ENCODE measurements at places on chromosomes 4 and X.

DNA sequence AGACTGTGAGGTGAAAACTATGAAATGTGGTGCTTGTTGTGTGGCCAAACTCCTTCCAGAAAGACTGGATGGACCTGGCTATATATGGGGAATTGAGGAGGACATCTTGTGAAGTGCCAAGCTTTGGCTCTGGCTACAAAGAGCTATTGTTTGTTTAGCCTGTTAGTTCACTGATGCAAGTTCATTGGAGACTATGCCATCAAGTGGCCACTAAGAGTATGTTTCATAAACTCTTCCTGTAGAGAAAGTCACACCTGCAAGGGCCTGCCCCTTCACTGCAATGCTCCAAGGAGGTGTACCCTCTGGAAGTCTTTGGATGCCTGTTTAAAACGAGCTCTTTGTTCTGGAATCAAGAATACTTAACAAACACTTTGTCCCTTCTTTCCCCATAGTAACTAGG, 382.0 kb downstream of the GABRG1 start:
- DNase-seq = no peak

DNA sequence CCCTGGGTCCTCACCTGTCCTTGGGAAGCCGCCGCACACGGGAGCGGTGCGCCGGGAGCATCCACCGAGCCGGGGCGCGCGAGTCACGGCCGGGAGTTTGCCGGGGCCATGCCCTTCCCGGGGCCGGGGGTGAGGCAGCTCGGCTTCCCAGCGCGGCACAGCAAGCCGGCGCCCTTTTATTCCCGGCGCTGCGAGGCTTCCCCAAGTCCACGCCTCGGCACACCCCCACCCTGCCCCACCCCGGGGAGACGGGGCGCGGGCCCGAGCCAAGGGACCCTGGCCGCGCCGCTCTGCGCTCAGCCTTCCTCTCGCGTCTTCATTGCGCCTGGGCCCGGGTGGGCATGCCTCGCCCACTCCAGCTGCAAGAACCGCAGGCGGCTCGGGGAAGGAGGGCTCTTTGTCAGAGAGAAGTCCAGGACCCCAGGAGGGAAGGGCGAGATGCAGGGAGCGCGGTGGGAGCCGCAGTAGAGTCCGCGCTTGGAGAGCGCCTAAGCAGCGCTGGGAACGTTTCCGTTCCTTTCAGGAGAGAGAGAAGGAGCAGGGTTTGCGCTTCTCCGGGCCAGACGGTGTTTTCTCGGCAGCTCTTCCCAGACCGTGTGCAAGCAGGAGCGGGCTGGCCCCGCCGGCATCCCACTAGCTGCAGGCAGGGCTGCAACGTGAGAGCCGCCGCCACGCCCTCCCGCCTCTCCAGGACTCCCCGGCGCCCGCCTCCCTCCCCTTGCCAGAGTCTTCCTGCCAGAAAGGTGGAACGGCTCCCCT, at the start of gene MXRA5:
Gene MXRA5, minus strand, starts transcription at position 152 of the 759 bp plus-strand sequence. CDS start 2,819 bp downstream, outside the sequence.
- DNase-seq = no peak

- no peak for DNase-seq
These were observed 172.2 kb upstream of the TLL1 start for GRCh38 chr4:165700855-165701254.

DNA sequence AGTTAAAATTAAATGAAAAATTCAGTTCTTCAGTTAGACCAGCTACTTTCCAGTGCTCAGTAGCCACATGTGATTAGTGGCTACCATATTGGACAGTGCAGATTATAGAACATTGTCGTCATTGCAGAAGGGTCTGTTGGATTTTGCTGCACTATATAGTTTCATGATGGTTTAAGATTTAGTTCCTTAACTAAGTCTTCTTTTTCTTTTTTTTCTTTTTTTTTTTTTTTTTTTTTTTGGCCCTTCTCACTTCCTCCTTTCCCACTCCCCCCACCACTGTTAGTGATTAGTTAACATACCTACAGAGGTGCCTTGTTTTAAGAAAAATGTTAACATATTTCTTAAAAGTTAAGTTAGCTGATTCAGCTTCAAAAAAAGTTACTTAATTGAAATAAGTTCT, 9.0 kb downstream of the RAB9A start:
- DNase-seq = no peak

- no peak for DNase-seq
These were observed 248.8 kb downstream of the PRDM5 start for GRCh38 chr4:120673696-120674095.

GRCh38 chr4:152363086-152363485, 172.8 kb downstream of the FBXW7 start:
- no peak for DNase-seq

- no peak for DNase-seq
These were observed 39.3 kb downstream of the SLAIN2 start for GRCh38 chr4:48380583-48381167.

- no peak for DNase-seq
These were observed 22.2 kb downstream of the QDPR start for GRCh38 chr4:17489721-17490120.

- no peak for DNase-seq
These were observed 74.4 kb upstream of the IRF2 start for GRCh38 chr4:184548648-184549341.

- no peak for DNase-seq
These were observed 194.9 kb downstream of the CBLL2 start for GRCh38 chrX:22467571-22467970.

GRCh38 chr4:141229408-141230101, 8.9 kb downstream of the ZNF330 start:
- DNase-seq = no peak

- DNase-seq = no peak
These were observed 277.9 kb downstream of the TRIML1 start for GRCh38 chr4:188417181-188417580.

- DNase-seq = no peak
These were observed 283.1 kb upstream of the MAOA start for GRCh38 chrX:43373032-43373431.

DNA sequence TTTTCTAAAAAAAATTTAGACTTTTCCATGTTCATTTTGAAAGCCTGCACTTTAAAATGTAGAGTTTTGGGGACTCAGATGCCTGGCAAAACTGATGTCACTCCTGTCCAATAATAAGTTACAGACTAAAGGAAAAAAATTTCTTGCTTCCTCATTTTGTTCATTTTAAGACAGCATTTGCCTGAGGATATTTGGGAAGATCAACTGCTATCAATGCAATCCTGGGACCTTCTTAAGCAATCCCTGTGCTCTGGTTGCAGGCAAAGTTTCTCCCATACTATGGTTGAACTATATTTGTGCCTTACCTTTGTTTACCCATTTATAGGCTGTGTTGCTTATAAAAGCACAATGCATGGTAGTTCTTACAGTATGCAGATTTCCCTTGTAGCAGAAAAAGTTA, 280.4 kb downstream of the CFAP47 start:
- DNase-seq = no peak

DNA sequence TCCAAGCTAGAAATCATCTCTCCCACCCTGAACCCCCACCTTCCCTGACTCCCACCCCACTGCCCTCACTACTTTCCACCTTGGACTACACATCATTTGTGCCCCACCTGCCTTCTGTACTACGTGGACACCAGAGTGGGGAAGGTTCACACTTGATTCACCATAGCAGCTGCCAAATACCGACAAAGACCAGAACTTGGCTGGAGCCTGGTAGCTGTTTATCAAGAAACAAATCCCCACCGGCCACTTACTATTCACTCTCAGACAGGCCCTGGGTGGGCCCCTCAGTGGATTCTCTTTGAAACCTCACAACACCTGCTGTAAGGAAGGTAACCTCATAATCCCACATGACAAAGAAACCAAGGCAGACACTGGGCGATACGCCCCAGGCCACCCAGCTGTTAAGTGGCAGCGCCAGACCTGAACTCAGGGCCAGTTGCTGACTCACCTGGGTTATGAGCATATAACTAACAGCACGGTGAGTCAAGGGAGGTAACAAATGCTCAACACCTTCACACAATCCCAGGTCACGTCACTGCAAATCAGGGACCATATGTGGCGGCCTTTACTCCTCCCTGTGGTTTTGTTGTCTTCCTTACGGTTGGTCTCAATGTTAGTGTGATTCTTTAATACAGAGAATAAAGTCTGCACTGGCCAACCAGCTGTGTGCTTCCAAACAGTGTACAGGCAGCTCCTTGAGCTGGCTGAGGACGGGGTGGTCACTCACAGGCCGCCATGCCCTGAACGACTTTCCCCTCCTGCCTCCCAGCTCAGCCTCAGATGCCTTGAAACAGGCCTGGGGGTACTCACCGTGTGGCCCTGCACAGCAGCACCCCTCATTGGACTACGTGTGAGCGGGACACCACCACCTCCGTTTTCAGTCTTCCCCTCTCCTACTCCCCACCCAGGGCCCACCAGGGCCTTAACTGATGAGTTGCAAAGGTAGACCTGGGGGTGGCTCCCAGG, 7.5 kb downstream of the WDR1 start:
- DNase-seq = no peak

DNA sequence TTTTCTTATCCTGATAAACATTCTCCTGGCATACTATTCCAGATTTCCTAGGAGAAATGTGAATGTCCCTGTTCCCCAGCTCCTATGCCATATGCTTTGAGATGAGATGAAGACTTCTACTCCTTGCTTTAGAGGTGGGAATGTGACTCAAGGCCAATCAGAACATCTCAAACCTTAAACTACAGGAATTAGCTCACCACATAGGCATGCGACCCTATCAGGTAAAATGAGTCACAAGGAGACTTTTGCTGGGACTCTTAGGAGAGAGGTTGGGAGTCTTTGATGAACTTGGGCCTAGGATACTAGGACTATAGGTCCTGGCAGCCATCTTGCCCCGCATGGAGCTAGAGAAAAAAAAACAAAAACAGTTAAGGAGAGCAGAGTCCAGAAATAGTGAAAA, 5.8 kb upstream of the USO1 start:
- DNase-seq = no peak

GRCh38 chrX:154531626-154532025, 15.0 kb downstream of the G6PD start:
- no peak for DNase-seq

- no peak for DNase-seq
These were observed 3.2 kb downstream of the FRMPD4 start for GRCh38 chrX:12141511-12141910.

- no peak for DNase-seq
These were observed 38.8 kb downstream of the NSG1 start for GRCh38 chr4:4425696-4426095.

GRCh38 chr4:168731006-168731636, 234.3 kb downstream of the PALLD start:
- no peak for DNase-seq

DNA sequence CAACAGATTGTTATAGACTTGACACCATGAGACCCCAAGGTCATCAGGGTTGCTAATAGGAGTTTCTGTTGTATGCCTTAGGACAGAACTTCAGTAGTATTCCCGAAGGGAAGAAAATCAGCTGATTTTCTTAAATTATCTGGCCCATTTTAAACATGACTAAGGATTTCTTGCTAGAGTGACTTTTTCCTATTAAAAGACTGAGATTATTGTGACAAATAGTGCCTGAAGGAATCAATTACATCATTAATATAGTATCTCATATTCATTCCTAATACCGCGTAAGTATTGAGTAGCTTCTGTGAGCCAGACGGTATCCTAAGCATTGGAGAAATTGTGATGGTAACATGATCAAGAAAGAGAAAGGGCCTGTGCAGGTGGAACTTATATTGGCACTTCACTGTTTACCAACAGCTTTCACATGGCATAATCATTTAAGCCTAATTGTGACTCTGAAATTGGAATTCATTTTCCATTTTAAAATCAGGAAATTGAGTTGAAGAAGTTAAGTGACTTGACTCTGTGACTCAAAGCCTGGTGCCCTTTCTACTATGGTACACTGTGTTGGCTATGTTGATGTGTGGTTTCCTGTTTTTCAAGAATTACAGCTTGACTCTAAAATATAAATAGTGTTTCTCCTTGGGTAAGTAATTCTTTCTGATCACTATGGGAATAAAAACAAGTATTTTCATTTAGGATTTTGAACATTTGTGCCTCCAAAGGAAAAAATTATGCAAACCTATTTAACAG, 4.1 kb downstream of the AFF1 start:
- no peak for DNase-seq

GRCh38 chrX:20952180-20952579, 422.0 kb upstream of the CNKSR2 start:
- DNase-seq = no peak

DNA sequence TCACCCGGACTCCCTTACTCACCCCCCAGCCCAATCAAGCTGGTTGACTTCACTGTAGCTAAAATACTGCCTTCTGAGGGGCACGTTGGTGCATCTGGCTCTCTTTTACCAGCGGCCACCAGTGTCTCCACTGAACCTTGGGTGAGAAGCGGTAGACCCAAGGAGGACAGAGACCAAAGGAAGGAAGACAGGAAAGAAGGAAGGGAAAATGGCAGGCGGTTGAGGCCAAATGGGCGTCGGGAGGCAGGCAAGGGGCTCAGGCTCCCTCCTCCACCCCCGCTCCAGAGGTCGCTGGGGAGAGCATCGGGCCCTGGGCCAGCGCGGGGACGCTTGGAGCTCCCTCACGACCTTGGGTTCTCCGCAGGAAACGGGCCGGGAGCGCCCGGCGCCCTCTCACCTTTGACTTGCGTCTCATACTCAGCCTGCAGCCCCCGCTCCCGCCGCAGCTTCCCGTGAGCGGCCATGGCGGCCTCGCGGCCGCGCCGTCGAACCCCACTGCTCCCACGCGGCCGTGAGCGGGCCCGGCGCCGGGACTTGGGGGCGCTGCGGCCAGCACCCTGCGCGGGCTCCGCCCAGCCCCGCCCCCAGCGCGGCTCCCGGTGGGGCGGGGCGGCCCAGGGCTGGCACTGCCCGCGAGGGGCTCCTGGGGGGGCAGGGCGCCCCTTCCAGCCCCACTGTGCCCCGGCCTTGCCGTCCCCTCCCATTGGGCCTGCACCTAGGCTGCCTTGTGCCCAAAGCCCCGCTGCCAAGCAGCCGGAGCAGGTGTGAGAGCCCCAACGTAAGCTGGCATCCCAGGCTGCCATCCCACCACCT, at the start of gene ARHGAP4:
Gene ARHGAP4, minus strand, starts transcription at position 526 of the 813 bp plus-strand sequence. Its CDS starts 62 bp downstream, at position 464.
- DNase-seq = peak; percentile 32

GRCh38 chrX:118198577-118198976, 82.0 kb upstream of the KLHL13 start:
- DNase-seq = no peak

- DNase-seq = no peak
These were observed 10.8 kb upstream of the PPEF1 start for GRCh38 chrX:18696653-18697052.

- DNase-seq = no peak
These were observed 59.9 kb upstream of the TBC1D14 start for GRCh38 chr4:6849691-6850090.

GRCh38 chr4:17567271-17567670, 9.7 kb upstream of the LAP3 start:
- DNase-seq = no peak

GRCh38 chrX:33252306-33252825, 41.0 kb upstream of the DMD start:
- no peak for DNase-seq

DNA sequence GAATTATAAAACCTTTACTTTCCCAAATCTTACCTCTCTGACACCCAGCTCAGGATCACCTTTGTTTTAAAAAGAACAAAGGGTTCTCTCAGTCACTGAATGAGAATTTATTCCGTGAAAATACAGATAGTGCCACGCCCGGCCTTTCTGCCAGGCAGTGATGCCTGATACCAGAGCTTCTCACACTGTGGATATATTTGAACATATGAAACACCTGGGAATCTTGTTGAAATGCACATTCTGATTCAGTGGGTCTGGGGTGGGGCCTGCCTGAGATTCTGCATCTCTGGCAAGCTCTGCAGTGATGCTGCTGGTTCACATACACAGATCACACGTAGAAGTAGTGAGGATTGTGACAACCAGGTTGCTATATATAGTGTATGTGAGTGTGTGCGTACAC, 46.0 kb downstream of the ELOVL6 start:
- DNase-seq = no peak

GRCh38 chr4:108166441-108167315, 2.1 kb downstream of the LEF1 start:
- peak; percentile 30 for DNase-seq
